ENCODE measurements at places on chromosomes 6 and 20.

- no peaks in the 10 kb centered on the region for H3K27me3 ChIP-seq
- H3K36me3 ChIP-seq, result no peaks in the 10 kb centered on the region
- no peak overlapping the region for H3K4me3 ChIP-seq
- DNase-seq, result no peak
- H3K27ac ChIP-seq, result no peak overlapping the region
- no peaks in the 10 kb centered on the region for H3K4me1 ChIP-seq
Observed at GRCh38 chr6:85810558-85810957, 167.9 kb upstream of the SYNCRIP start.

DNA sequence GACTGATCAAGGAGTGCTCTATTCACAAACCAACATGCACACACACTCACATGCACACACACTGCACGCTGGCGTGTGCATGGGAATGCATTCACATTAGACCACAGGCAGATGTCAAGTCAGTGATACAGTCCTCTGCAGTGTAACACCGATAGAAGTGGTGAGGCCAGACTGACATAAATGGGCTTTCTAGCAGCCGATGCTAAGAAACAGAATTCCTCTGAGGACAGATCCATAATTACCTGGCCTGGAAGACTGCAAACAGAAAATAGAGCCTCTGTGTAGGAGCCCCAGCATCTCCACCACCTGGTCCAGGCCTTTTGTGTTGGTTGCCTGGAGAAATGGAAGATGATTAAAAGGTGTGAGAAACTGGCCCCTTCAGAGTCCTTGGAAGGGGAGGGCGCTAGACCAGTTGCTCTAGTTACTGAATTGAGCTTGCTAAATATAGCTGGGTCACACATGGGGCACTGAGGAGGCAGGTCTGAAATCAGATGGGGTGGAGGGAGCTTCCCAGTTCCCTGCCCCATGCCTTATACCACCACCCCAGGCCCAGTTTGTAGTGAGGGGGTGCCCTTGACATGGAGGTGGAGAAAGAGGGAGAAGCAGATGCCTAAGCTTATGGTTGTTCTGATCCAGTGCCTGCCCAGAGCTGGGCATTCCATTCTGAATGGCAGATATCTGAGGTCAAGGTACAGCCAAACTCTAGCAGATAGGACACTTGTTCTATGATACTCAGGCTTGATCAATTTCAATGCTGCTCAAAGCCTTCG is 233.8 kb downstream of the LRFN2 start:
- H3K27ac ChIP-seq, result no peak overlapping the region
- H3K36me3 ChIP-seq, result no peaks in the 10 kb centered on the region
- H3K4me3 ChIP-seq, result no peak overlapping the region
- DNase-seq, result peak; percentile 66

DNA sequence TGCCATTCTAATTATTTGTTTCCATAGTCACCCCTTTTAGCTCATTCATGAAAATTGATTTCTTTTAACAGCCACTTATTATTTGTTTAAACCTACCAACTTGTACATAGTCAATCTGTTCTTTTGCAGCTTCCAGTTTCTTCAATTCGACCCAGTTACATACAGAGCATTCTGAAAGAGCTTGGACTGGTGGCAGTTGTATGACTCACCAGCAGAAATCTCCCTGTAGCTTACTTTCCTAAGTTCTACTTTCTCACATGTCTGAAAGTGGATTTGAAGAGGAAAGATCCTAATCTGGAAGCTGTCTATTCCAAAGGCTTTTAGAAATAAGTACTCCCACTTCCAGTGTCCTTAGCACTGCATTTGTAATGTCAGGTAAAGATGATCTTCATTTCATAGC is 447.9 kb downstream of the HTR1B start:
- no peak overlapping the region for H3K27ac ChIP-seq
- no peaks in the 10 kb centered on the region for H3K36me3 ChIP-seq
- H3K4me1 ChIP-seq, result peaks cover 2% of the 10 kb centered on the region
- H3K4me3 ChIP-seq, result no peak overlapping the region
- no peak for DNase-seq

GRCh38 chr6:30216096-30216495 is 2.9 kb upstream of the TRIM26 start:
- no peak overlapping the region for H3K4me3 ChIP-seq
- H3K27me3 ChIP-seq, result no peaks in the 10 kb centered on the region
- peaks cover 23% of the 10 kb centered on the region for H3K4me1 ChIP-seq
- no peak overlapping the region for H3K27ac ChIP-seq
- no peaks in the 10 kb centered on the region for H3K36me3 ChIP-seq

DNA sequence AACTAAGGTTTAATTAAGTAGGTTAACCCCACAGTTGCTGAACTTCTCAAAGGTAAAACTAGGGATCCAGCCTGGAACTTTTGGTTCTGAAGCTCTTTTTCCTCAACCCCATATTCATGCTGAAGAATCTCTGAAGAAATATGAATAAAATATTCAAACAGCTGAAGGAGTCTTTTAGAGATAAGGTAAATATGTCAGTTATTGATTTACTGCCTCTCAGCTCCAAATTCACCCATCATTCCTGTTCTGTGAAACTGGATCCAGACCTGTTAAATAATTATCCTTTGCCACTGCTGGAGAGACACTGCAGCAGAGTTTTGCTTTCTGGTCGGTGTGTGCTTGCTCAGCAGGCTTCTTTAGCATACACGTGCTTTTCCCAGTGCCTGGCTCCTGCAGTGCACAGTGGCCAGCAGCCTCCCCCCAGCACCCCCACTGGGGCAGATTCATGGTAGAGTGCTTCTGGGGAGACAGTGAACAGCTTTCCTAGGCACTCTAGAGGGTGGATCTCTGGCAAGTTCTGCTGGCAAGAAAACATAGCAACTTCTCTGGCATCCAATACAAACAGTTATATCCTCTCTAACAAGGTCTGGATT is 62.0 kb upstream of the BCLAF1 start:
- H3K4me3 ChIP-seq, result no peak overlapping the region
- H3K27ac ChIP-seq, result no peak overlapping the region
- no peaks in the 10 kb centered on the region for H3K27me3 ChIP-seq
- no peaks in the 10 kb centered on the region for H3K36me3 ChIP-seq
- peaks cover 10% of the 10 kb centered on the region for H3K4me1 ChIP-seq
- no peak for DNase-seq

DNA sequence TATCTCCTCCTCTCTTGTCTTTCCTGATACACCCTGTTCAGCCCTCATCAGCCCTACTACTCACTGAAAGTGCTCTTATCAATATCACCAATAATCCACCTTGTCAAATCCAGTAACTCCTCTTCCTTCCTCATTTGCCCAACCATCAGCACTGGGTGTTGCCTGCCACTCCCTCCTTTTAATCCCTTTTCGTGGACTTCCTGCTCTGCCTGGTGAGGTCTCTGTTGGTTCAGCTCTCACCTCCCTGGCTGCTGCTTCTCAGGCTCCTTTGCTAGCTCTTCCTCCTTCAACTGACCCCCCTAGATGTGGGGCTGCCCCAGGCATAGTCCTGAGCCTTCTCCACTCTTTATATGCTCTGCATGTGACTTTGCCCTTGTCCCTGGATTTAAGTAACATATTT is 92.5 kb downstream of the PREP start:
- H3K36me3 ChIP-seq, result peaks cover 6% of the 10 kb centered on the region
- no peak for DNase-seq
- H3K27ac ChIP-seq, result no peak overlapping the region
- H3K4me1 ChIP-seq, result no peaks in the 10 kb centered on the region
- H3K4me3 ChIP-seq, result no peak overlapping the region

- no peaks in the 10 kb centered on the region for H3K4me1 ChIP-seq
- DNase-seq, result no peak
- no peaks in the 10 kb centered on the region for H3K27me3 ChIP-seq
- H3K36me3 ChIP-seq, result no peaks in the 10 kb centered on the region
Observed at GRCh38 chr6:84074988-84075781, 41.6 kb downstream of the MRAP2 start.

GRCh38 chr20:3129094-3129493 is 30.6 kb downstream of the FASTKD5 start:
- H3K27me3 ChIP-seq, result no peaks in the 10 kb centered on the region
- peaks cover 14% of the 10 kb centered on the region for H3K4me1 ChIP-seq
- H3K27ac ChIP-seq, result no peak overlapping the region

- no peak overlapping the region for H3K4me3 ChIP-seq
- H3K27me3 ChIP-seq, result no peaks in the 10 kb centered on the region
- H3K36me3 ChIP-seq, result no peaks in the 10 kb centered on the region
- DNase-seq, result no peak
- H3K4me1 ChIP-seq, result no peaks in the 10 kb centered on the region
Observed at GRCh38 chr6:24951811-24952299, 16.1 kb upstream of the RIPOR2 start.

DNA sequence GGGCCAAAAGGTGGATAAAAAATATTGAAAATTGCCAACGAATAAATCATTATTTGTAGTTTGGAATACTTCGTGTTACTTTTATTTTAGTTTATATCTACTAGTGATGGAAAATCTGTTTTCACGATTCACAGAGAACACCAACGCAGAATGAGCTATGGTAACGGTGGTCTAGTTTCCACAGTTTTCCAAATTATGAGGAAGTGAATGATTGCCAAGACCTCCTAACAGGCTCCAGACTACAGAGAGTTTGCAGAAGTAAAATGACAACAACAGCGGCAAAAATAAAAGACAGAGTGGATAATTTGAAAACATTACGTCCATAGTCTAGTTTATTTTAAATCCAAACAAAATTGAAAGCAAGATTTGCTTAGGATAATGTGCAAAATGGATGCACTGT is 57.0 kb upstream of the AIG1 start:
- no peaks in the 10 kb centered on the region for H3K36me3 ChIP-seq
- no peak overlapping the region for H3K27ac ChIP-seq
- no peaks in the 10 kb centered on the region for H3K4me1 ChIP-seq
- no peak for DNase-seq
- no peaks in the 10 kb centered on the region for H3K27me3 ChIP-seq
